ENCODE measurements at places on chromosomes 7 and 10.

- DNase-seq = peak; percentile 85
These were observed 3.7 kb downstream of the ELOVL3 start for GRCh38 chr10:102229810-102230263.

GRCh38 chr7:35758421-35758820 is 42.4 kb upstream of the SEPTIN7 start:
- no peak for DNase-seq

DNA sequence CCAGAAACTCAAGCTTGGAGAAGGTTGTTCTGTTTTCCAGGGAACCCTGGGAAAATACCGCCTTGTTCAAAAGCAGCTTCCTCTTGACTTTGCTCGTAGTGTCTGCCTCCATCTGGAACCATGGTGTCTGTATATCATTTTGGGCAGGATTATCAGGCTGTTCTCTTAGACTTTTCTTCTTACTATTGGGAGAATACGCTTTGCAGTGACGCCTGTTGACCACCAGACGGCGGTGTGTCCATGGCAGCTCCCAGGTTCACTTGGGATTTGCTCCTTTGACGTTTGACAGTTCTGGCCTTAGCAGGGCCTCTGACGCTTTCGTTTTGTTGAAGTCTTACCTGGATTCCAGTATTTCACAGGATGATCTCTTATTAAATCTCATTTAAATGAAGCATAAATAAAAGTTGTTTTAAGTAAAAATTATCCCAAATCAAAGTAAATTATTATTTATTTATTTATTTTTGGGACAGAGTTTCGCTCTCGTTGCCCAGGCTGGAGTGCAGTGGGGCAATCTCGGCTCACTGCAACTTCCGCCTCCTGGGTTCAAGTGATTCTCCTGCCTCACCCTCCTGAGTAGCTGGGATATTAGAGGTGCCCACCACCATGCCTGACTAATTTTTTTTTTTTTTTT is 41.8 kb upstream of the GJD4 start:
- DNase-seq = peak; percentile 65

GRCh38 chr7:139640681-139641080 is 117.2 kb downstream of the CLEC2L start:
- DNase-seq = no peak

- no peak for DNase-seq
These were observed 76.6 kb downstream of the GLRX3 start for GRCh38 chr10:130212746-130213145.

DNA sequence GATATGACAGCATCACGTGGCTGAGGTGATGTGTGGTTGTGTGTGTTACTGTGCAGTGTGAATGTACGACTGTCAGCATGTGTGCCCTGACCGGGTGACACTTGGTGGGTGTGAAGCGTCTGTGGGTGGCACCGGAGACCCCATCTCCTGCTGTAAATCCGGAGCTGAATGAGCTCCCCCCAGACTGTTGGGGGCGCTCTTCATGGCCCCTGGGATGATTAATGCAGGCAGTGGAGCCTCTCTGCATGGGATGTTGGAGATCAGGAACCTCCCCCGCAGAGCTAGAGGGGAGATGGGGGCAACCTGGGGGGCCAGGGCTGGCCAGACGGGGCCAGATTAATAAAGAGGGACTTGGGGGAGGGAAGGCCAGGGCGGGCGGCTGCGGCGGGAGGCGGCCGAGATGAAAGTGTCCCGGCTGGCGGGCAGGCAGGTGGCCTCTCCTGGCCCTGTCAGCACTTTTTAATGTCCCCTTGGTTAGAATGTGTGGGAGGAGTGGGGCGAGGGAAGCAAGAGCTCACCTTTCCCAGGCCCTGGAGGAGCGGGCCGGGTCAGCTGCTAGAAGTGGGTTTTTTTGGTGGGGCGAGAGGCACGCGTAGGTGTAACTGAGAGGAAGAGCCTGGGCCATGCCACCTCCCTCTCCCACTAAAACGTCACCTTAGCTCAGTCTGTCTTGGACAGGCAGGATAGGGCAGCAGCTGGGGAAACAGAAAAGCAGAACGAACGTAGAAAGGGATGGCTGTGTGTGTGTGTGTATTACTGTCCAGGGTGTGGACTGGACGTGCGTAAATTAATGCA is 34.1 kb downstream of the HIF1AN start:
- DNase-seq = no peak

DNA sequence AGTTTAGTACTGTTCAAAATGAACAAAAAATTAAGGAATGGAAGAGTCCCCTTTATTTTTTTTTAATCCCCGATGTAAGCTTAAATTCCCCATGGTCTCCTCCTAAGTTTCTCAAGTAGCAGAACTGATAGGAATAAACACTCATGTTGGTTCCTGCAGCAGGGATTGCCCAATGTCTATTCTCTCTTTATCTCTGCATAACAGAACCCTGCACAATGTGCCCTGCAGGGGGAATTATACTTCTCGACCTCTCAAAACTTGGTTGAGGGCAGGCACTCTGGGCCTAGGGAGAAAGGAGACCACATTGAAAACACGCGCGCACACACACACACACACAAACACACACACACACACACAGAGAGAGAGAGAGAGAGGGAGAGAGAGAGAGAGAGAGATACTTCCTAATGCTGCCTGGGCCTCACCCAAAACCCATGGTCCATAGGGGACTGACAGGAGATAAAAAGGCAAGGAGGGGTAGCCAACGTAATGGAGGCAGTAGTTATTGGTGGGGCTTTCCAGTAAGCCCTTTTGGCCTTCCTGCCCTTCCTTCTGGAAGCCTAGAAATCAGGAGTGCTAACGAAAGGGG is 22.7 kb downstream of the JAZF1 start:
- peak; percentile 59 for DNase-seq

DNA sequence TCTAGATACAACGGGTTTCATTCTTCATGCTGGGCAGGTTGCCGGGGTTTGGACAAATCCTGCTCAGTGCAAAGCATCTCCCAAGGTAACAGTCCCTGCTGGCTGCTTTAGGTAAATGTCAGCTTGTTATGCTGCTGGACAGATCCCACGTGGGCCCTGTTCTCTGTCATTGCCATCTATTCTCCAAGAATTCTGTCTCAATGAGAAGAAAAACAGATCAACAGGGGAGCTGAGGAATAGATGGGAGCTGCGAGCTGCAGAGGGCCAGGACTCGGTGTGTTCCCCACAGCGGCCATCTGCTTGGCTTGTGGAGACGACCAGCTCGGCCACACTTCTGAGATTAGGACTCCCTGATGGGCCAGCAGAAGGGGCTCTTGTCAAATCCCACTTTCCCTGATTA is 235.2 kb downstream of the DPP6 start:
- no peak for DNase-seq

DNA sequence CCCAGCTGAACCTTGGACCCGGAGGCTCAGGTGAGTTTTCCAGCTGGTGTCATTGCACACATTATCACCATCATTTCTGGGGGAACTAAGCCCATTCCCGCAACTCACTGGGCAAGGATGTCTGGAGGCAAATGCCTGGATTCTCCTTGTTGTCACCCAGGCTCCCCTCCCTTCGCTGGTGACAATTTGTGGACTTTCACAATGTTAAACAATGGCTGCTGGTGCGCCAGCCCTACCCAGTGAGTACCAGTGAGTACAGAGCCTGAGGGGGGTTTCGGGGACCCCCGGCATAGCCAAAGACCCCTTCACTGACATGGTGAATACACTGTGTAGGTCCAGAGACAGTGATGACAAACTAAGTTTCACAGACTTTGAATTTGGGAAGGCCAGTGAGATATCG is 189.2 kb downstream of the ADARB2 start:
- DNase-seq = no peak

- DNase-seq = no peak
These were observed 229.1 kb downstream of the ELFN1 start for GRCh38 chr7:1899196-1899595.

DNA sequence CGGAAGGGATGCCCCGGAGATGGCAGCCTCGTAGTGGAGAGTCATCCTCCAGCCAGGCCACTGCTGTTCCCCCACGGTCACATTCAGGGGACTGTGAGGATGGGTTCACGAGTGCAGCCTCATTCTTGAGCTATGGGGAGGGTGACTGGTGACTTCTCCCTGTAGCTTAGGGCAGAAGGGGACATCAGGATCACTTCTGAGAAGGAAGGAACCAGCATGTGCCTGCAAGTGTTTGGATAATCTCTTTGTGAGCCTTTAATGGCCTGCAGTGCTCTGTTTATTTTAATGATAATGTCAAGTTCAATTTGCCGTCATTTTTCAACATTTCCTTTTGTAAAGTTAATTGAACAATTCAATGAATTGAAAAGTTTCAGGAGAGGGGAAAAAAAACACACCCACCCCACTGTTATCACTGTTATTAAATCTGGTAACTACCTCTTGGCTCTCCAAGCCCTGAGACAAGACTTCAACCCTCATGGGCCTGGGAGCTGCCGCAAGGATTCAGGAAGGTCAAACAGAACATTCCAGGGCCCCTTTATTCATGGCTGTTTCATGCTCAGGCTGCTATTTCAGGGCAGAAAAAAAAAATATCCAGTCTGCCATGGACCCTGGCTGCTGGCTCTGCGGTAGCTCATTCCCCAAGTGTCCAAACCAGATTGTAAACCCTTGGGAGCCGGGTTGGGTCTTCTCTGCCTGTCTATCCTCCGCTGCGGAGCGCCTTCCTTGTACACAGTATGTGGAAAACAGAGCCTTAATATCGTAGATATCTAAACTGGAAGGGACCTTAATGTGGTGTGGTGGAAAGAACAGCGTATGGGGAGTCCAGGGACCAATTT is 100.4 kb downstream of the CDH23 start:
- DNase-seq = no peak

DNA sequence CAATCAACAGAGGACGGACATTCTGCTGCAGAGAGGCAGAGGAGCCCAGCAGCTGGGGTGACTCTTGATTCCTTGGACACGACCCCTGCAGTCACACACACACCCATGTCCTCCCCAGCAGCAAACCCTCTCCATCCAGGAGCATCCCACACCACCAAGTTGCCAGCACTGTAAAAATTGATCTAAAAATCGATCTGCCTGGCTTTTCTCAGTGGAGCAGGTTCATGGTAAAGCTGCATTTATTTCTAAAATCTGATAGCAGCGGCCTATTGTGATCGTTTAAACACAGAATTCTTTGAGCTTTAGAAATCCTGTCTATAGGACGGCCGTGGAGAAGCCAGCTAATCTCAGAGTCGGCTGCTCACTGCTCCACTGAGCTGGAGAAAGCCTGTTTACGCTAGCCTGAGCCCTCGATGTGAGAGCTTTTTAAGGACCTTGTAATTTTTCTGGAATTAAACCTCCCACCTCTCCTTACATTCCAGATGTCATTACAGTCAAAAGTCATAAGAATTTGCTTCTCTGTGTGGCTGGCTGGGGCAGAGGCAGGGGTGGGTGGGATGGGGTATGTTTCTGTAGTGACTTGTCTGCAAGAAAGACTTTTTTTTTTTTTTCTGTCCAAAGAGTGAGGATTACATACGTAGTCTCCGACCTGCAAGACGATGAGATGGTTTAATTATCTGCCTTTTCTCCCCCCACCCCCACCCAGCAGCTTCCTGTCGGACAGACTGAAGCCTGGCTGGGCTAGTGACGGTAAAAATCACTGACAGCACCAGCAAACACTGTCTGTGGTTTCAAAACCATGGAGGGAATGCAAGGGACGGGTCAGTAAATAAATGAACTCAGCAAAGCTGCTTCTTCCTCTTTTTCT is 31.6 kb downstream of the TRIM8 start:
- no peak for DNase-seq

- DNase-seq = no peak
These were observed 559 bp upstream of the STEAP2 start for GRCh38 chr7:90210981-90211380.

- no peak for DNase-seq
These were observed 263.0 kb upstream of the ETV1 start for GRCh38 chr7:14252458-14252857.

DNA sequence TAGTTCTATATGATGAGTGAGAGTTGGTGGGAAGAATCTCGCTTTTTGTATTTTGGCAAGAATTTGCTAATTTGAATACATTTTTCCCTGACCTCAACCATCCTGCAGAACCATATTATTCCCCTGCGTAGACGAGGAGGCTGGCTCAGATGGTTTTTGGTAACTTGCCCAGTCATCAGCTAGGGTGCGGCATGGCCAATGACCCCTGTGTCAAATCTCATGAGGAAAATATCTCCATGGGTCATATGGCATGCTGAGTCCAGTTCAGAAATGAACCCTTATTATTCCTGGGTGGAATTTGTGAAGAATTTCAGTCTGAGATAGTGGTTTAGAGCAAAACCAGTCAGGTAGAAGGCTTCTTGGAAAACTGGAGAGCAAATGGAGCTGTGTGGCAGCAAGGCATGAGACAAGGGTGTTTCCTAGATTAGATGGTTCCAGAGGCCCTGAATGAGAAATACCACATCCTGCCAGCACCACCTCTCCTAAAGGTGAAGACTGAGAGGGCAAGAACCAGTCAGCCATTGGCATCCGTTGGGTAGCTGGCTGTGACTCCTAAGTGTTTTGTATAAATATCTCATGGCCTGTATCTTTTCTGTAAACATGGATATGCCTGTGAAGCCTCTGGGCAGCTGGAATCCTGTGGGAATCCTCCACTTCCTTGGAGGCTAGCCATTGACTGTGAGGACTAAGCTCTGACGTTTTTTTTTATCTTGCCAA is 5.8 kb upstream of the UPP1 start:
- no peak for DNase-seq

DNA sequence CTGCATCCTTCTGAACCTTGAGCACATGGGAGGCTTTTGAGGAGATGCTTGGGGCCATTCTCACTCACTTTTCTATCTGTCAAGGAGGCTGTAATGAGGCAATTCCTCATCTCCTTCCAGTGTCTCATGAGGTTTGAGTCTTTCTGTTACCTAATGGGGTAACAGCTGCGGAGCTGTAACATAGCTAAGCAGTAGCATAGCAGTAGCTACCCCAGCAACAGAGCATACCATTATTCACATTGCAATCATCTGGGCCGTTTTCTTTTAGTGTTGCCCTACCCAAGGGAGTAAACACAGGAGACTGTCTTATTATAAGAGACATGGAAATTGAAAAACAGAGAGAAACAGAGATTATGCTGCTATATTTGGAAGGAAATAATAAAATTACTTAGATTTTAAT is 68.7 kb downstream of the AKR1D1 start:
- DNase-seq = no peak

- no peak for DNase-seq
These were observed 162.1 kb downstream of the PLCE1 start for GRCh38 chr10:94155722-94156271.

DNA sequence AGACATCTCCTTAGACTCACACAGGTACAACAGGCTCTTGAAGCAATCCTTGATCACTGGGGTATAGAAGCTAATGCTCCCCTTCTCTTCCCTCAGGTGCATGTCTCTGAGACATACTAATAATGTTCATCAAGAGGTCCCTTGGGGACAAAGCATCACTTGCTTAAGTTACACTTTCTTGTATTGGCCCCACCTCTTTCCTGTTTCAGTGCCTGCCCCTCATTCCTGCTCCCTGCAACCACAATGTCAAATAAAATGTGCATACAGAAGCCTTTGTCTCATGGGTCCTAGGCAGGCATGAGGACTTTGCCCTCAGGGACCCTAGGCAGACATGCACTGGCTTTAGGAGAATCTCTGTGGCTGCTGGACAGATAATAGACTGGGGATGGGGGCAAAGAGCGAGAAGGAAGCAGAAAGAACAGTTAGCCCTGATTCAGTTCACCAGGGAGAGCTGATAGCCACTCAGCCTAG is 175.0 kb upstream of the NPY start:
- DNase-seq = no peak

GRCh38 chr10:118106426-118106825 is 59.7 kb upstream of the RAB11FIP2 start:
- no peak for DNase-seq

- DNase-seq = no peak
These were observed 57.8 kb downstream of the STK17A start for GRCh38 chr7:43640679-43641078.

Data from hematopoietic multipotent progenitor cell treated with erythropoietin and hydrocortisone succinate and interleukin-3 and kit ligand, for 15 days (in vitro differentiated cells).